ENCODE measurements at places on chromosomes 1 and 21. TPM values are rescaled to one million over a fixed set of nuclear protein-coding genes. Genes with fewer than 3 reads are reported as not detected.

KRTAP19-1 gene
- not detected for total RNA-seq

PRDM2 gene
- 142 TPM for total RNA-seq

PLEKHA6 gene
- 0.57 TPM for total RNA-seq

RHD gene
- total RNA-seq: 0.27 TPM

PROK1 gene
- total RNA-seq: not detected

TUT4 gene
- total RNA-seq: 80.4 TPM

MAN1C1 gene
- total RNA-seq: 61.0 TPM

SNX27 gene
- 25.5 TPM for total RNA-seq

TMIGD3 gene
- total RNA-seq: not detected

OXCT2 gene
- 0.19 TPM for total RNA-seq

TNFRSF8 gene
- 0.56 TPM for total RNA-seq

RXRG gene
- total RNA-seq: not detected

ARV1 gene
- total RNA-seq: 15.2 TPM

VWA5B1 gene
- 0.19 TPM for total RNA-seq

TBX15 gene
- not detected for total RNA-seq

CA6 gene
- 2.1 TPM for total RNA-seq

PLA2G4A gene
- not detected for total RNA-seq

HCRTR1 gene
- not detected for total RNA-seq

UBASH3A gene
- total RNA-seq: 91.7 TPM

ALX3 gene
- total RNA-seq: not detected

FAAH gene
- 10.7 TPM for total RNA-seq

OR2T35 gene
- not detected for total RNA-seq

INKA2 gene
- 2.3 TPM for total RNA-seq

NIPAL3 gene
- total RNA-seq: 35.5 TPM

FOXO6 gene
- total RNA-seq: not detected

KRTAP12-2 gene
- total RNA-seq: not detected

AKR7A3 gene
- total RNA-seq: 1.2 TPM

FAM110D gene
- not detected for total RNA-seq

S100A7A gene
- total RNA-seq: not detected

LCE3D gene
- total RNA-seq: not detected

C1orf185 gene
- not detected for total RNA-seq

NCF2 gene
- total RNA-seq: 22.6 TPM

RORC gene
- 0.16 TPM for total RNA-seq

UBE4B gene
- 48.3 TPM for total RNA-seq

CFAP126 gene
- not detected for total RNA-seq

RLF gene
- total RNA-seq: 20.9 TPM

TDRD5 gene
- not detected for total RNA-seq

ZNF593OS gene
- not detected for total RNA-seq

MRPL55 gene
- 63.9 TPM for total RNA-seq

CDCP2 gene
- total RNA-seq: 0.22 TPM

SLC35A3 gene
- total RNA-seq: 27.3 TPM

PCP4 gene
- total RNA-seq: not detected

IFI16 gene
- 102 TPM for total RNA-seq

PTAFR gene
- total RNA-seq: 1.2 TPM

NBPF20 gene
- 6.0 TPM for total RNA-seq

SFN gene
- 1.4 TPM for total RNA-seq

LIN28A gene
- not detected for total RNA-seq

ANGPTL3 gene
- total RNA-seq: not detected

GJB3 gene
- not detected for total RNA-seq

Data from naive thymus-derived CD4-positive, alpha-beta T cell (primary cell).